A549 treated with AZD2906 at 1 μM for 4 hours (cell line): ENCODE measurements at places on chromosomes 7 and 10. TPM values are rescaled to one million over a fixed set of nuclear protein-coding genes. Genes with fewer than 3 reads are reported as not detected.

PTPRZ1 gene
- total RNA-seq = 0.02 TPM in 1 of 5 replicates, not detected in the others

THSD7A gene
- 1.4 to 2.4 TPM (median 1.9 TPM) in 5 replicates for total RNA-seq

PCDH15 gene
- total RNA-seq = not detected in 5 replicates

ZNF786 gene
- total RNA-seq = 6.1 to 6.6 TPM (median 6.3 TPM) in 5 replicates

MACC1 gene
- total RNA-seq = not detected in 5 replicates

CH25H gene
- total RNA-seq = 0.51 to 0.77 TPM (median 0.68 TPM) in 5 replicates

MBL2 gene
- not detected in 5 replicates for total RNA-seq

SRRM3 gene
- total RNA-seq = 8.0 to 13.5 TPM (median 12.1 TPM) in 5 replicates

VWDE gene
- 0.31 to 0.63 TPM (median 0.50 TPM) in 5 replicates for total RNA-seq

CTAGE6 gene
- not detected in 5 replicates for total RNA-seq

CPA2 gene
- 0.05 to 0.33 TPM (median 0.11 TPM) in 3 of 5 replicates, not detected in the others for total RNA-seq

PNLIPRP2 gene
- total RNA-seq = 0.06 to 0.14 TPM (median 0.08 TPM) in 4 of 5 replicates, not detected in the other

CREB3L2 gene
- total RNA-seq = 22.9 to 34.7 TPM (median 27.5 TPM) in 5 replicates

AMPH gene
- 0.03 to 0.11 TPM (median 0.07 TPM) in 5 replicates for total RNA-seq

GPR37 gene
- 0.59 to 0.81 TPM (median 0.73 TPM) in 5 replicates for total RNA-seq

ABCA13 gene
- 0.03 to 0.07 TPM (median 0.06 TPM) in 5 replicates for total RNA-seq

PODXL gene
- 31.8 to 47.5 TPM (median 42.1 TPM) in 5 replicates for total RNA-seq

CYP2C9 gene
- 0.09 TPM in 1 of 5 replicates, not detected in the others for total RNA-seq

BRAF gene
- 4.5 to 6.3 TPM (median 5.3 TPM) in 5 replicates for total RNA-seq

NUTM2A gene
- total RNA-seq = 0.04 to 0.12 TPM (median 0.08 TPM) in 4 of 5 replicates, not detected in the other

HMX3 gene
- total RNA-seq = 0.06 to 0.10 TPM (median 0.09 TPM) in 4 of 5 replicates, not detected in the other

MEOX2 gene
- total RNA-seq = not detected in 5 replicates

TEX36 gene
- not detected in 5 replicates for total RNA-seq

PRXL2A gene
- 39.5 to 44.6 TPM (median 43.3 TPM) in 5 replicates for total RNA-seq

ADARB2 gene
- 0.06 to 0.17 TPM (median 0.06 TPM) in 3 of 5 replicates, not detected in the others for total RNA-seq

ZNF488 gene
- total RNA-seq = 11.1 to 13.4 TPM (median 12.6 TPM) in 5 replicates

VIPR2 gene
- 0.02 to 0.06 TPM (median 0.02 TPM) in 5 replicates for total RNA-seq

FAM25C gene
- 1.0 to 3.0 TPM in 2 of 5 replicates, not detected in the others for total RNA-seq

RBP3 gene
- not detected in 5 replicates for total RNA-seq

TCAF2 gene
- 1.2 to 1.5 TPM (median 1.4 TPM) in 5 replicates for total RNA-seq

GIMAP7 gene
- not detected in 5 replicates for total RNA-seq

PDE6C gene
- not detected in 5 replicates for total RNA-seq

TAS2R5 gene
- total RNA-seq = 0.28 to 0.44 TPM (median 0.36 TPM) in 5 replicates

ZNF365 gene
- 0.83 to 1.00 TPM (median 0.91 TPM) in 5 replicates for total RNA-seq

AKR1C8 gene
- total RNA-seq = 0.08 to 0.25 TPM in 2 of 5 replicates, not detected in the others
